GM23248 (cell line): ENCODE measurements at places on chromosomes 7 and 10. TPM values are rescaled to one million over a fixed set of nuclear protein-coding genes. Genes with fewer than 3 reads are reported as not detected.

Gene FAM171A1
- total RNA-seq: 23.5 and 25.2 TPM in 2 replicates

DNA sequence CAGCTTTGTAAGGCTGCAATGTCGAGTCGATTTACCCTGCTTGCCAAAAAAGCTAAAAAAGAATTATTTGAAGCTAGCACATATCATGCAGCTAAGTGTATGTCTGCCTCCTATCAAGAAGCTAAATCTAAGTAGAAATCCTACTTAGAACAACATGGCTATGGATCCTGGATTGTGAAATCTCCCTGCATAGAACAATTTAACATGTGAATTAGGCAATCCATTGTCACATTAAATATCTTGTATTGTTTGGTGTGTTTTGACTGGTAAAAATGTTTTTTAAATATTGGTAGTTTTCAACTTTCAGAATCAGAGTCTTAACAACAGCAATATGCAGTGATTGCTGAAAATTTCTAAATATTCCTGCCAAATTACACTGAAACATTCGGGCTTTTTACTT lies 73.3 kb downstream of the SKIDA1 start:
- no peaks in the 10 kb centered on the region for H3K4me1 ChIP-seq
- H3K36me3 ChIP-seq: no peaks in the 10 kb centered on the region
- no peaks in the 10 kb centered on the region for H3K27me3 ChIP-seq
- no peak for DNase-seq

GRCh38 chr10:17348501-17349349 lies 105.7 kb downstream of the ST8SIA6 start:
- peak; percentile 94 for DNase-seq
- H3K4me3 ChIP-seq: peak overlapping the region; percentile 62
- H3K36me3 ChIP-seq: no peaks in the 10 kb centered on the region
- peak overlapping the region; percentile 63 for H3K27ac ChIP-seq
- peaks cover 24% of the 10 kb centered on the region for H3K4me1 ChIP-seq

DNA sequence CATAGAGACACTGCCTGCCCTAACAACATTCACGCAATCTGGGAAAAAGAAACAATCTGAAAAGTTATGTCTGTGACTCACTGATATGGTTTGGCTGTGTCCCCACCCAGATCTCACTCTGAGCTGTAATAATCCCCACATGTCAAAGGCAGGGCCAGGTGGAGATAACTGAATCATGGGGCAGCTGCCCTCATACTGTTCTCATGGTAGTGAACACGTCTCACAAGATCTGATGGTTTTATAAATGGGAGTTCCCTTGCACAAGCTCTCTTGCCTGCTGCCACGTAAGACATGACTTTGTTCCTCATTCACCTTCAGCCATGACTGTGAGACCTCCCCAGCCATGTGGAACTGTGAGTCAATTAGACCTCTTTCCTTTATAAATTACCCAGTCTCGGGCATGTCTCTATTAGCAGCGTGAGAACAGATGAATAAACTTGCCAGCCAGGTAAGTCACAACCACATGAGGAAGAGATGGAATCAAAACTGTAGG lies 341.5 kb upstream of the AOAH start:
- H3K36me3 ChIP-seq: no peaks in the 10 kb centered on the region
- H3K4me3 ChIP-seq: no peak overlapping the region
- DNase-seq: no peak
- no peak overlapping the region for H3K27ac ChIP-seq
- H3K27me3 ChIP-seq: no peaks in the 10 kb centered on the region

Gene MYH16
- not detected in 2 replicates for total RNA-seq

Gene CHST12
- total RNA-seq: 9.0 and 10.6 TPM in 2 replicates

- no peaks in the 10 kb centered on the region for H3K36me3 ChIP-seq
- no peaks in the 10 kb centered on the region for H3K27me3 ChIP-seq
- H3K27ac ChIP-seq: peak overlapping the region; percentile 97
- peak; percentile 85 for DNase-seq
These were observed 81.2 kb upstream of the PPIF start for GRCh38 chr10:79266084-79266483.

DNA sequence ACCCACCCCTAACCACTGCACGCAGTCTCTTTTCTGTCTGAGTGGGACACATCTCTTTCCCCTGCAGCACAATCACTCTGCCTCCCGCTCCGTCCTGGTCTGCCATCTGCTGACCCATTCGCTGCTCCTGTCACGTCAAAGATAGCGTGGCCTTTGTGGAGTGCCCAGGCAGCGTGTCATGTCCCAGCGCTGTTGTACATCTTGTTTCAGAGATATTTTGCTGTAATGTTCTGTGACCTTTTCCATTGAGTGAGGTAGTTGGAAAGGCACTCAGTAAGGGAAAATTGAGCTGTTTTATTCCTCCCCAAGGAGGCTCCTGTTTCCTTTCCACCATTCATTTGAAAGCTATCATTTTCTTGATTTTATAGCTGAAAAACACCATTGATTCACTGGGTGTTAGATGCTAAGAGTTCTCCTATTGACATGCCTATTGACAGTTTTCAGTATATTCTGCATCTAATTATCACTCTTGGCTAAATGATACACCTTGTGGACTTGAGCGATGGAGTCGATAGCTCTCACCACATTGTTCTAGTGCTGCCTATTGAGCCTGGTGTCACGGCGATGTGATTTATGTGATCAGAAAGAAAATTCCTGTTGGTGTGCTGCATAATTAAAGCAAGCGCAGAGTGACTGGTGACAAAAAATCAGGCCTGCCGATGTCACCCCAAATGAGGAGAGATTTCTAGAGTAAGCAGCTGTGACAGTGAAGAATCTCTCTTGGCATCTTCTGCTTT lies 372.6 kb downstream of the LRMDA start:
- H3K4me3 ChIP-seq: no peak overlapping the region
- peaks cover 3% of the 10 kb centered on the region; the same call in 1 of the 2 replicates for H3K27me3 ChIP-seq

DNA sequence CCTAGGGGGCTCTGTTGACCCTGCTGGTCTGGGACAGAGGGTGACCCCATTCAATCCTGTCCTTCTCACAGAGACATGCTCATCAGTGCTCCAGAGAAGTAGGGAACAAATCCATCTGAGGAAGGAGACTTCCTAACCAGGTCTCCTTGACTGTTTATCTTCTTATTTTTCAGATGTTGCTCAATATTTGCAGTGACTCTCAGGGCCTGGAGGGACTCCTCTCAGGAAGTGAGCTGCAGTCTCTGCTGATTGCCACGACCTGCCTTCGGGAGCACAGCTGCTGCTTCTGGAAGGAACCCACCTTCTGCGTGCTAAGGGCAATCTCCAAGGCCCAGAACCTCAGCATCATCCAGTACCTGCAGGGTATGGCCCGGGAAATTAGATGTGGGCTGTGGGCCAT lies 41.0 kb downstream of the WDFY4 start:
- H3K27me3 ChIP-seq: peaks cover 24% of the 10 kb centered on the region
- peak; percentile 23 for DNase-seq
- H3K27ac ChIP-seq: no peak overlapping the region
- no peak overlapping the region for H3K4me3 ChIP-seq
- H3K36me3 ChIP-seq: no peaks in the 10 kb centered on the region

DNA sequence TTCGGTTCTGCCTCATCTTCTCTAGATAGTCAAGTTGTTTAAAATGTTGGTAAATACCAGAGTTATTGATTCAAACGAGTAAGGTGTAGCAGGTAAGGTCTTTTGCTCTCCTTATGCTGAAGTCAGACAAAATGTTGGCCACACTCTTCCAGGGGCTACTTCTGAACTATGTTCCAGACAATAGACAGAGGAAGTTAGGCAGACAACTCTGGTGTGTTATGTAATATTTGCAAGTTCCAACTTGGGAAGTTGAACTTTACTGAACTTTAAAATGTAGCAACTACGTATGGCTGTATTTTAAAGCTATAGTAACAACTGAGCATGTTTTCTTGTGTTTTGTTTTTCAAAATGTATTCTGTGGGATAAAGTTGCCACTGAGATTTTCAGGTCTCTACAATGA lies 125.7 kb upstream of the NEBL start:
- no peak for DNase-seq
- H3K4me3 ChIP-seq: no peak overlapping the region
- H3K4me1 ChIP-seq: no peaks in the 10 kb centered on the region
- H3K27ac ChIP-seq: no peak overlapping the region
- H3K36me3 ChIP-seq: no peaks in the 10 kb centered on the region

Gene LEP
- 0.22 TPM in 1 of 2 replicates, not detected in the other for total RNA-seq

Gene RBM20
- total RNA-seq: 0.13 TPM in 1 of 2 replicates, not detected in the other

DNA sequence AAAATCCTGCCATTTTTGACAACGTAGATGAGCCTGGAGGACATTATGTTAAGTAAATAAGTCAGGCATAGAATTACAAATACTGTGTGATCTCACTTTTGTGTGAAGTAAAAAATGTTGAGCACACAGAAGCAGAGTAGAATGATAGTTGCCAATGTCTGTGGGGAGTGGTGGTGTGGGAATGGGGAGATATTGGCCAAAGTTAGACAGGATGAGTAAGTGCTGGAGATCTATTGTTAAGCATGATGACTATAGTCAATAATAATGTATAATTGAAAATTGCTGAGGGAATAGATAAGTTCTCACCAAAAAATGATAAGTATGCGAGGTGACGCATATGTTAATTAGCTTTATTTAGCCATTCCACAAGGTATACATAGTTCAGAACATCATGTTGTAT lies 92.0 kb downstream of the GPR85 start:
- H3K27me3 ChIP-seq: no peaks in the 10 kb centered on the region
- H3K36me3 ChIP-seq: no peaks in the 10 kb centered on the region
- H3K4me1 ChIP-seq: peaks cover 44% of the 10 kb centered on the region
- H3K4me3 ChIP-seq: peak overlapping the region; percentile 63

Gene MMD2
- total RNA-seq: not detected in 2 replicates

DNA sequence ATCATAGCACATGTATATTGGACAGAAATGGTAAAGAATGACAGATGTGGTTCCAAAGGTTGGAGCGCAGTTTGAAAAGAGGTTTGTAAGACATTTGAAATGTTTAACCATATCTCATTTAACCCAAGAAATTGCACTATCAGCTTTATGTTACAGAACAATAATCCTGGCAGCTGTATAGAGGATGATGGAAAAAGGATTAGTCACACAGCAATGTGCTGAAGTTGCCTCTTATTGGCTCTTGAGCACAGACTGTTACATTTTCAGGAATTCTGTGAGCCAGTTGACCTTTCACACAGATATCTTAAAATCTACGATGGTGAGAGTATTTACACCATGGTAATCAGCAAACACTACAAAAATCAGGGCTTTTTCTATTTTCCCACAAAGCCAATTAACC lies 3.9 kb downstream of the COG5 start:
- H3K4me1 ChIP-seq: peaks cover 29% of the 10 kb centered on the region
- no peaks in the 10 kb centered on the region for H3K27me3 ChIP-seq
- peak overlapping the region; percentile 45 for H3K27ac ChIP-seq
- DNase-seq: peak; percentile 73
- peaks cover 8% of the 10 kb centered on the region; the same call in 1 of the 2 replicates for H3K36me3 ChIP-seq

GRCh38 chr7:2997014-2997413 lies 46.7 kb downstream of the CARD11 start:
- H3K4me1 ChIP-seq: no peaks in the 10 kb centered on the region
- no peak overlapping the region for H3K27ac ChIP-seq
- no peaks in the 10 kb centered on the region for H3K27me3 ChIP-seq
- no peaks in the 10 kb centered on the region for H3K36me3 ChIP-seq

Gene PPP1R17
- total RNA-seq: not detected in 2 replicates

Gene CTNNA3
- total RNA-seq: not detected in 2 replicates

DNA sequence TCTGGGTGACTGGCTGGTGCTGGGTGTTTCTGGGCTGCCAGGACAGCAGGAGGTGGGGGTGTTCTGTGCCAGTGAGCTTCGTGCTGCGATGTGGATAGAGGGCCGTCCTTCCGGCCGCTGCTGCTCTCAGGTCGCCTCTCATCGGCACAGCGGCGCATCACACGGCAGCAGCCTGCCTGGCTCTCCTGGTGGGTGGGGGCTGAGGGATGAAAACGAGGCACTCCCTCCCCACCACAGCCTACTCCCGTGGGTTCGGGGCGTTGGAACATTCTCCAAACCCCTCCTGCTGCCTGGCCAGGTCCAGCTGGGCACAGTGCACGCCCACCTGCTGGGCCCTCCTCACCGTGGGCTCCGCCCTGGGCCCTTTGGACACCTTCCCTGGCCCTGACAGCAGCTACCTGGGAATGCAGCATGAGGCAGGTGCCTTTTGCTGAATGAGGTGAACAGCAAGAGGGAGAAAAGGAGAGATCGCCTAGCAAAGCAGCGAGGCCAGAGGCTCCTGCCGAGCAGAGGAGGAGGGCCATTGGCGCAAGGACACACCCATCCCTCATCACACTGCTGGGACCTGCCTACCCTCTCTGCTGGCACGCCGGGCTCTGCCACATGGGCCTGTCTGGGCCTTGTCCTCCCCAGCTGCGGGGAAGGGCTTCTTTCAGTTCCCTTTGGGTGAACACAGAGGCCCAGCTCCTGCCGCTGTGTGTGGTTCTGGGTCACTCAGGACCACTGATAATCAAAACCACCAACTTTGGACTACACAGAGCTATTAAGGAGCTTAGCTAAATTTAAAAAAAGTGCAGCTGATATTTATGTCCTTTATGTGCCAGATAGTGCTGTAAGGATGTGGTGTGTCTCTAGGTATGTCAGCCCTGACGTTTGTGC lies 33.4 kb downstream of the INPP5A start:
- no peaks in the 10 kb centered on the region for H3K27me3 ChIP-seq
- H3K4me3 ChIP-seq: no peak overlapping the region
- no peaks in the 10 kb centered on the region for H3K36me3 ChIP-seq
- peaks cover 14% of the 10 kb centered on the region for H3K4me1 ChIP-seq

Gene MKRN1
- total RNA-seq: 68.8 and 72.7 TPM in 2 replicates

- H3K27me3 ChIP-seq: no peaks in the 10 kb centered on the region
- peak overlapping the region; percentile 96 for H3K4me3 ChIP-seq
- peak overlapping the region; percentile 91 for H3K27ac ChIP-seq
- peaks cover 20% of the 10 kb centered on the region for H3K4me1 ChIP-seq
- H3K36me3 ChIP-seq: peaks cover 9% of the 10 kb centered on the region; the same call in 1 of the 2 replicates
These were observed 2.4 kb downstream of the GNG11 start for GRCh38 chr7:93923942-93924341.

- no peaks in the 10 kb centered on the region for H3K36me3 ChIP-seq
- H3K4me1 ChIP-seq: no peaks in the 10 kb centered on the region
- H3K4me3 ChIP-seq: no peak overlapping the region
- no peak overlapping the region for H3K27ac ChIP-seq
These were observed 126.7 kb upstream of the CALN1 start for GRCh38 chr7:72538856-72539255.

Gene ANKRD22
- total RNA-seq: 0.22 TPM in 1 of 2 replicates, not detected in the other

Gene NEUROG3
- total RNA-seq: not detected in 2 replicates

Gene KDM7A
- total RNA-seq: 6.7 and 7.8 TPM in 2 replicates

DNA sequence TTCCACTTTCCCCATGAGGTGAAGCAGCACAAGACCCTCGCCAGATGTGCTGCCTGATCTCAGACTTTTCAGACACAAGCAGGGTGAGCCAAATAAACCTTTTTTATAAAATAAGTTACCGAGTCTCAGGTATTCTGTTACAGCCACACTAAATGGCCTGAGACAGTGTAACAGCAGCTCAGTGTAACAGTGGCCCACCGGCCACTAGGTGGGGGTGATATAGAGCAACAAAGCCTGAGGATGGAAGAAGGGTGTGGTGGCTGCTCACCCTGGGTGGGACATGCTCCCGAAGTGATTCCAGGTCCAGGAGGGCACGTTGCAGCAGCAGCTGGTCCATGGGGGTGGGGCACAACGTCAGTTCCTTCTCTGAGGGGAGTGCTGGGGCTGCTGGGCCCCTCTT lies 44.6 kb downstream of the BMS1 start:
- no peaks in the 10 kb centered on the region for H3K4me1 ChIP-seq
- H3K4me3 ChIP-seq: no peak overlapping the region
- no peaks in the 10 kb centered on the region for H3K27me3 ChIP-seq
- peaks cover 44% of the 10 kb centered on the region; the same call in 1 of the 2 replicates for H3K36me3 ChIP-seq
- no peak for DNase-seq
- no peak overlapping the region for H3K27ac ChIP-seq
